Activated T-cell treated with anti-CD3 and anti-CD28 coated beads for 4 hours (primary cell): ENCODE measurements at places on chromosomes 6 and 20.

GRCh38 chr6:139732451-139732850 lies 358.0 kb upstream of the CITED2 start:
- DNase-seq: no peak

DNA sequence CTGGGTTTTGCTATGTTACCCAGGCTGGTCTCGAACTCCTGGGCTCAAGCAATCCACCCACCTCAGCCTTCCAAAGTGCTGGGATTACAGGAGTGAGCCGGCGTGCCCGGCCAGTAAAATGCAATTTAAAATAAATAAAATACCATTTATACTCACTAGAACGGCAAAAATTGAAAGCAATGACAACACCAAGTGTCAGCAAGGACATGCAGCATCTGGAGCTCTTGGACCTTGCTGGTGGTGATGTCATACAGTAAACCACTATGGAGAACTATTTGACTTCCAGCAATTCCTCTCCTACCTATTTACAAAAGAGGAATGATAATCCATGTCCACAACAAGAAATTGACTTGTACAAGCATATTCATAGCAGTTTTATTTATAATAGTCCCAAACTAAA lies 105.7 kb upstream of the PHACTR1 start:
- no peak for DNase-seq

DNA sequence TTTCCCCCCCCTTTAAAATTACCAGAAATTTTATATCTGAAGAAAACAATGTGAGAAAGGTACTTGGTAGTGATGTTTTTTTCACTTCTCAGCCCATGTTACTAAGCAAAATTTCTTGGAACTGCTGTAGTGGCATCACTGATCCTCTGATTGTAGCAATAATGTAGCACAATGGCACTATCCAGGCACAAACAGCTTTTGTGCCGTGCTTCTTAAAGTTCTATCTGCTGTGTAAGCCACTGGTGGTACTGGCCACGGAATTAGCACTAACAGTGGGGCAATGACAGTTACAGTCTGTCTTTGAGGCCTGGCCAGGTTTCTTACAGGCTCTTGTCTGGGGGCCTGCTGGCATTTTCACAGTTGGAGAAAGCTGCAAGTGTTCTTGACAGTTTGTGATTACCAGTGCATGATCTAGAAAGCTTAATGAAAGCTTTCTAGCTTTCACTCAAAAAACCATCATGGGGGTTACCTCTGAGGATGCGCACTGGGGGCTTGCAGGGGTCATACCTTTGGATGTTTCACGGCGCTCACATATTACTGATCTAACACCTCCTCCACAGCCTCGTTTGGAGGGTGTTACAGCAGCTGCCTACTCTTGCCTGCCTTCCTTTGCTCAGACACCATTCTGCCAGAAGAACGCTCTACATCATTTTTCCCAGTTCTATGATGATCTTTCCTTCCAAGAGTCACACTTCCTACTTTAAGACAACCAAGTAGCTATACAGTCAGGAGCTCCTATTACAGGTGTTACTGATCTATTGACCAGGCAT lies 58.4 kb upstream of the ARMH2 start:
- no peak for DNase-seq

- no peak for DNase-seq
Measured at GRCh38 chr20:18738055-18738454, 75.5 kb upstream of the SCP2D1 start.

DNA sequence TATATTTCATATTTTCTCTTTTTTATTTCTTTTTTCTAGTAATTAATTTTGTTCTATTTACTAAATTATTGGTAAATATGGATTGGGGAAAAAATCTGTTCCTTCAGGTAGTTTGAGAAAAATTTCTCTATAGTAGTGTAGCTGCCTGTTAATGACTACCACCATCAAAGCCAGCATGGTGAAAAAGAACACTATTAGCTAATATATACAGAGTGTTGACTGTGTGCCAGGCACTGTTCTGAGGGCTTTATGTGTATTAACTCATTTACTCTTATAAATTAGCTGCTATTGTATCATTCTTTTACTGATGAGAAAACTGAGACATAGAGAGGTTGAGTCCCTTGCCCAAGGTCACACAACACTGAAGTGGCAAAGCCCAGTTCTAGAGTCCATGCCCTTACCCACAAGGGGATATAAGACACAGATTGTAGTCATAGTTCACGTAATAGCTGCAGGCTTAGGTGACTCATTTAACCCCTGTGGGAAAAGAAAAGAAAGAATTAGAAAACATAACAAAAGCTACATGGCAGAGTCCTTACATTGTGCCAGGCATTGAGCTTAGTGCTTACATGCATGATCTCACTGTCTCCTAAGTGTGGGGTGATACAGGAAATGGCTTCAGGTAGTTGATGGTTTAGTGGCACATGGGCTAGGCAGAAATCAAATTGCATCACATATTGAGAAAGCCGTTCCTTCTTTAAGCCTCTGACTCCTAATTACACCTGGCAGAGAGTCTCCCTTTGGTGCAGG lies 12.2 kb upstream of the AKIRIN2 start:
- DNase-seq: no peak

DNA sequence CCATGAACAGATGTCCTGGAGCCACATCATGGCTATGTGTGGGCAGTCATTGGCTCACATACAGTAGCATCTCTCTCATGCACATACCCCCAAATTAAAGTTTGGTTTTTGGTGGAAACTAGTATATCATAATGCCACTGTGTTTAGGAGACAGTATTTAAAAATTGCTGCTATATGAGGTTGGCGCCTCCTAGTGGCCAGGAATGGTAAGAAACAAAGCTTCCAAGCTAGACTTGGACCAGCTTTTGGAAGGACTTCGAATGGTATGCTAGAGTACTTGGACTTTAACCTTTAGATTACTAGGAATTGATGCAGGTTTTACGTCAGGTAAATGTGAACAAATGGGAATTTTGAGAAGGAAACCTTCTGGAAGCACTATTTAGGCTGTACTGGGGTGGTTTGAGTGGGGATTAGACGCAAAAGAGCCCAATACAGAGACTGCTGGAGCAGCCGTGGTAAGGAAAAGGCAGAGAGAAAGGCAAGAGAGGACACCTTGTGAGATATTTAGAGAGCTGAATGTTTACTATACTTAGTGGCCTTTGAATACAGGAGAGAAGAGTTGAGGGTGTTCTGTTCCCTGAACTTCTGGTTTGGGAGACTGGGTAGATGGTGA lies 23.8 kb downstream of the PRSS35 start:
- DNase-seq: peak; percentile 23

DNA sequence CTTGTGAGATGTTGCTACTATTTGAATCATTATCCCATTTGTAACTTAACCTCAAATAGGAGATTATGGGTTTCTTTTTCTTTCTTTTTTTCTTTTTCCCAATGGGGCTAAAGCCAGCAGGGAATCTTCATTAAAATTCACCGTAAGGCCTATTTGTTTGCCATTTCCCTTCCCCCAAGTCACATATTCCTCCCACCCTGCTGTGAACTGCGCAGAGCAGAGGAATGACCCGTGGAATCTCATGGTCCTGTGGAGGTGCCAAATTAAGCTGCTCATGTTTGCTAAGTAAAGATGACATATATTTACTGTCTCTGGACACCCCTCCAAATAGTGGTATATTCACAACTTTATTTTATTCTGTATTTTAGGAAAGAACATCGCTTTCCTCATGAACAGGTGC lies 699.3 kb downstream of the RNF144B start:
- DNase-seq: no peak

GRCh38 chr20:51651921-51652549 lies 109.5 kb upstream of the NFATC2 start:
- DNase-seq: no peak

- no peak for DNase-seq
Measured at GRCh38 chr20:25211273-25211672, 15.8 kb downstream of the ENTPD6 start.

DNA sequence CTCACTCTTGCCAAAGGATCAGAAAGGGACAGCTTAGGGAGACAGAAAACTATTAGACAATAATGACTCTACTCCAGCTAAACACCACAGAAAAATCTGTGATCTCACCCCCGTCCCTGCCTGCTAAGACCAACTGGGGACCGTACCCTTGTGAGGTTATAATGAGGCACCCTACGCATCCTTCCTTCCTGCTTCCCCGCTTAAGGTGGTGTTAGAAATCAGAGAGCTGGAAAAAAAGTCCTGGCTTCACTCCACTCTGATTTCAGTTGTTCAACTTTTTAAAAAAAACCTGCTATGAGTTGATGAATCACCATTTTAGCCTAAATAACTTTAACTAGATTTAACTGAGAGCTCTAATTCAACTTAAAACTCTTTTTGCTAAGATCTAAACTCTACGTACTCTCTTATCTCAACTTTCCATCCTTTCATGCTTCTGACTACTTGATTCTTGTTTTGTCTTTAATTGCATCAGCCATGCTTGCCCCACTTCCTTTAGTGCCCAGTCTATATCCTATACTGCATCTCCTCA lies 35.8 kb upstream of the TMEM14A start:
- no peak for DNase-seq

DNA sequence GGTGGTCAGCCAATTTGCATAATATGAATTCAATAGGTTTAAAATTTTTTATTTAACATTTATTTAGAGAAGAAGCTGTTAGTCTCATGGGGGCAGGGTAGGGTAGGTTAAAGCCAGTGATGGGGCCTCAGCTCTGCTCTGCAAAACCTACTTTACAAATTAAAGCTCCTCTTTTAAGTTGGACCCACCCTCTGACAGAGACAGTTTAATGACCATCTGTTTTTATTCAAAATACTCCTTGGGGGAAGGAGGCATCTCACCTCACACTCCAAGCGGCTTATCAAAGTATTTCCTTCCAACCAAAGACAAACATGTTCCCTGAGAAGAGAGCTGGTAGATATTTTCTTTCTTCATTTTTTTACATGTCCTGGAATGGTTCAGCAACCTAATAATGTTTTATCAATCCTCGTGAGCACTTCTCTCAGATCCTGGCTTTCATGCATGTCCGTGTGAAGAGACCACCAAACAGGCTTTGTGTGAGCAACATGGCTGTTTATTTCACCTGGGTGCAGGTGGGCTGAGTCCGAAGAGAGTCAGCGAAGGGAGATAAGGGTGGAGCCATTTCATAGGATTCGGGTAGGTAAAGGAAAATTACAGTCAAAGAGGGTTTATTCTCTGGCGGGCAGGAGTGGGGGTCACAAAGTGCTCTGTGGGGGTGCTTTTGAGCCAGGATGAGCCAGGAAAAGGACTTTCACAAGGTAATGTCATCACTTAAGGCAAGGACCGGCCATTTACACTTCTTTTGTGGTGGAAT lies 184.7 kb downstream of the GJA1 start:
- DNase-seq: no peak

DNA sequence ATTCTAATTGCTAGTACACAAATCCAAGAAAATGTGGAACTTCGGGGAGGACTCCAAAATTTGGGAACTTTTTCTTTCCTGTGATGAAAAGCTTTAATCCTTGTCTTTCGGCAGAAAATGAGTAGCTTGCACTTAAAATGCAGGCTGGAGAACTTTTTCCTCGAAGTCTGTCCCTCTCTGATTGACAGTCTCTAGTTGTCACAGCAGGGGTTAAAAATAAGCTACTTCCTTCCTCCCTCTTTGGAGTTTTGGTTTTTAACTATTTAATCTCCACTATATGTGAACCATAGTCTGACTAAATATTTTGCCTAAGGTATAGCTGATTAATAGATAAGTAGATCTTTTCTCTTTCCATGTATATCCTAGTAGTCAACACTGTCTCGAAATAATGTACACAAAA lies 66.8 kb upstream of the MBOAT1 start:
- DNase-seq: no peak

DNA sequence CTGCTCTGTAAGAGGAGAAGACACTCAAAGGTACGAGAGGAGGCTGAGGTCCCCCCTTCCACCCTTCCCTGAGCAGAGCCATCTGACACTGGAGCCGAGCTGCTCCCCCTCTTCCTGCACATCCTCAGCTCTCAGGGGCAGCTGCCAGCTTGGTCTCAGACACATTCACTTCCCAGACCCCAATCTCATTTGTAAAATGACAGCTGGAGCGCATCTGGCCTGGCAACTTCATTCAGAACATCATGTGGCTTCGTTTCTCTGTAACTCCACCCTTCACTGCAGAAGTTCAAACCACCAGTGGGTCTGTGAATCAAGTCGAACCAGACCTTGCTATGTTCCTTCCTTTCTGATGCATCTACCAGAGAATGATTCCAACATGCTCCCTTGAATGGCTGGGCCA lies 145.6 kb upstream of the CDH4 start:
- no peak for DNase-seq

DNA sequence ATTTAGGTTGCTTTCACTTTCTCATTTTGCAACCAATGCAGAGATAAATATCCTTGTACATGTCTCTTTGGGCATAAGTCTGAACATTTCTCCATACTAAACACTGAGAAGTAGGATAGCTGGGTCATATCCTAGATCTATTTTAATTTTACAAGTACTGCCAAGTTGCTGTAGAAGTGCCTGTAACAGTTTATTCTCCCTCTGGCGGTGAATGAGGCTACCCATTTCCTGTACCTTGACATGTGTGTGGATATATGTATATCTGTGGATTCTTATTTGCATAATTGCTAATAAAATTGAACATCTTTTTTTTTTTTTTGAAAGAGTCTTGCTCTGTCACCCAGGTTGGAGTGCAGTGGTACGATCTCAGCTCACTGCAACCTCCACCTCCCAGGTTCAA lies 48.0 kb upstream of the PNRC1 start:
- DNase-seq: no peak

GRCh38 chr20:48310305-48310704 lies 517.5 kb downstream of the PREX1 start:
- no peak for DNase-seq

- DNase-seq: no peak
Measured at GRCh38 chr6:570825-571224, 86.1 kb downstream of the HUS1B start.

DNA sequence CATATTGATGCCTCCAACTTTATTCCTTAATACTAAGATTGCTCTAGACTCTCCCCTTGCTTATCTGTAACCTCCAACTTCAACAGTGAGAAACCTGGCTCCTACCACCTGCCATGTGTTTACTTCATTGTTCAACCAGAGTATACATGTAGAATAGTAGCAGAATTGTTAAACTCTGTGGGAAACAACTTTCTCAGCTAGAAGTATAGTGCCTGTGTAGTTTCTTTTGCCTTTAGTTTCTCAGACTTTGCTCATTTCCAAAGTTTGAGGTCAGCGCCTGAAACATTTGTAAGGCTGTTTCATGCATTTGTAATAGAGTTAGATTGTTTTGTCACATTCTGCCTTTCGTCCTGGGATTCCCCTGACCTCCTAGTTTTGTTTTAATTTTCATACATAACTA lies 34.9 kb upstream of the HECA start:
- no peak for DNase-seq

- no peak for DNase-seq
Measured at GRCh38 chr6:78487401-78487800, 379.9 kb upstream of the IRAK1BP1 start.
